ENCODE measurements at places on chromosomes 3 and 15.

DNA sequence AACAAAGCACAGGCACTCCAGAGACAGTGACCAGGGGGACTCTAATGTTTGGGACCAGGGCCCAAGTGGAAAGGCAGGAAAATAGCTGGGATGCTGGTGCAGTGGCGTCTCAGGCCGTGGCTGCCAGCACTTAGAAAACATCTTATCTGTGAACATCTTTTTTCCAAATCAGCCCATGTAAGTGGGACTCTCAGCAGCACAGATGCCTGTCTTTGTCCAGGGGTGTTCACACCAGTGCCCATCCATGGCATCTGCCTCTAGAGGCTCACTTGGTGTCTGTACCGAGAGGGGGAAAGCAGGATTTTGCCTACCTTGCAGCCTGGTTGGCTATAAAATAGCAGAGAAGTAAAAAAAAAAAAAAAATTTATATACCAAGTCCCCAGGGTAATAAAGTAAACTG is 26.7 kb downstream of the SLC12A8 start:
- no peak for DNase-seq

- peak; percentile 40 for DNase-seq
These were observed 14.2 kb upstream of the NPTN start for GRCh38 chr15:73647259-73648013.

- no peak for DNase-seq
These were observed 34.8 kb upstream of the PFN2 start for GRCh38 chr3:150005243-150006112.

DNA sequence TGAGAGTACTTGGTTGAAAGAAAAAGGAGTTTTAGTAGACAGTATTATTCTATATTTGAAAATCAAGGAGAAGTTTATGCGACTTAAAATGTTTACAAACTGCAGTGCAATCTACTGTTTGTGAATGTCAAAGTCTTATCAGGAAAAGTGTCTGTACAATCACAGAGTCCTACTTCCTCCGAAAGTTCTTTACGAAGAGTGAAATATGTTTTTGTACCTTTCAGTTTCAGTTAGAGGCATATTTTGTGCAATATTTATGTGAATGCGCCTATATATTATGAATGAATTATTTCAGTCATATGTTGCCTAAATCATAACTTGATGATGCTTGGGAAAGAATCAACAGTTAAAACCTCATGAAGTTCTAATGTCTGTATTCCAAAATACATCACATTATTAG is 31.5 kb downstream of the NGRN start:
- no peak for DNase-seq

- peak; percentile 55 for DNase-seq
These were observed 6.8 kb downstream of the SKOR1 start for GRCh38 chr15:67832031-67832551.

DNA sequence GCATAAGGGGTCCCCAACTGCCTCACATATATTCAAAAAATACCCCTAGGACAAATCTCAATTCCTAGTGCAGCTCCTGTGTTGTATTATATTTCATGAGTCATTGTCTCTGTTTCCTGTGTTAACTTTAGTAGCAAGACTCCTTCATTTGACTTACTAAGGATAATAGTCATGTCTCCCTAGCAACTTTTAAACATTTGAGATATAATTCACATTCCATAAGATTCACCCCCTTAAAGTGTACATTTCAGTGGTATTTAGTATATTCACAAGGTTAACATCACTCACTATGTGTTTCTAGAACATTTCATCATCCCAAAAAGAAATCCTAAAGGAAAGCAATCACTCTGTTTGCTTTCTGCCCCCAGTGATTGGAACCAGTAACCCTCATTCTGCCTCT is 121.3 kb upstream of the WNT7A start:
- DNase-seq: peak; percentile 4

DNA sequence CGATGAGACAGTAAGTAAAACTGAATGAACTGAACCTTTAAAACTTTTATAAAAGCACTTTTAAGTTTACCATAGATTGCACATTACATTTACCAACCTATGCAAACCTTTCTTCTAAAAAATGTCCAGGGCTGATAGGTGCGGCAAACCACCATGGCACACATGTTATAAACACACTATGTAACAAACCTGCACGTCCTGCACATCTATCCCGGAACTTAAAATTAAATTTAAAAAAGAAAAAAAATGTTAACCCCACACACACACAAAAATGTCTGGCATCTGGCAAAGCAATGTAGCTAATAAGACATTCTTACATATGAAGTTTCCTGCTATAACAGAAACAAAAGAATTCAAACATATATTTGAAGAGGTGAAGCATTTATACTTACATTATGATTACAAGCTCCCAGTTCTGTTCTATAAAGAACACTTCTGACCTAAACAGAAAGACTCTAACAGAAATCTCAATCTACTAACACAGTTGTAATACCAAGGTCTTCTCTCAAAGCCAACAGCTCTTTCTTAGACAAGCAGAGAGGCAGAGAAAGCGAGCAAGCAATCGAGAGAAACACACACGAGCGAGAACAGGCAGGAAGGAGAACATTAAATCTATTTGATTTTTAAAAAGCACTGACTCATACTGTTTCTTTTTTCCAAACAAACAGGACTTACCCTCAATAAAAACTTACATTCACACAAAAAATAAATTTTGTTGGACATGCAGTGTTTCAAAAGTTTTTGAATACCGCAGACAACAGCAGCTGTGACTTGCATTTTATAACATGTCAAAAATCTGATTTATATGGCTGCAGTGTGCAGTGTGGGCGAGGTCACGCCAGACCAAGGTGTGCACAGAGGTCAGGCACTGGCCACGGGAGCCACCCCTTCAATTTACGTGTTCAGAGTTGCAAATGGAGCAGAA is at the start of gene NRG4:
Gene NRG4 (minus strand): TSS at position 798 of the 925 bp plus-strand sequence. CDS start 1,194 bp downstream, outside the sequence.
- peak; percentile 2 for DNase-seq

DNA sequence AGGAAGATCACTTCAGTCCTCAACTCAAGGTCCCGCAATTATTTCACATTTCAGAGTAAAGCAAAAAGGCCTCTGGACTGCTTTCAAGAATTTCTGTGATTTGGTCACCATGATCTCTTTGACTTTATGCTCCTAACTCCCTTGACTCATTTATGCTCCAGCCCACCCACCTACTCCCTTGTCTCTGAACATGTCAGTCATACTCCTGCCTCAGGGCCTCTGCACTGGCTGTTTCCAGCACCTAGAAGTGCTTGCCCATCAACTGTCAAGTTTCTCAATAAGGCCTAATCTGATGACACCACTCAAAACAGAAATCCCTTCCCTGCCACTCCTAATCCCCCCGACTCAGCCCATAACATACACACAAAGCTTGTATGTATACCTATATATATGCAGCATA is 36.1 kb upstream of the CSPG5 start:
- no peak for DNase-seq

DNA sequence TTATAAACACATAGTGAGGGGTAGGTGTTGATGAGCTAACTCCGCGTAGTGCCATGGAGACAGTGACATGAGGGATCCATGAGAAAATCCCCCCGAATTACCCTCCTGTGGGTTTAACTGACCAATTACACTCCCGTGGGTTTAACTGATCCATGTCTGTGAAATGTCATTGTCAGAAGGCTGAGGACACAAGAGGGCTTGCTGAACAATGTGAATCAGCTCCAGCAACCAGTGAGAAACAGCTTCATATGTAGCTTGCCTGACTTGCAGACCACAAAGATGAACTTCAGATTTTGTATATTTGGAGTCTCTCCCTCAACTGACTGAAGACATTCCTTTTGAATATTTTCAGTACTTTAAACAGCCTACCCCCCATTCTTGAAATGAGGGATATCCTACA is 144.9 kb downstream of the FBN1 start:
- no peak for DNase-seq

DNA sequence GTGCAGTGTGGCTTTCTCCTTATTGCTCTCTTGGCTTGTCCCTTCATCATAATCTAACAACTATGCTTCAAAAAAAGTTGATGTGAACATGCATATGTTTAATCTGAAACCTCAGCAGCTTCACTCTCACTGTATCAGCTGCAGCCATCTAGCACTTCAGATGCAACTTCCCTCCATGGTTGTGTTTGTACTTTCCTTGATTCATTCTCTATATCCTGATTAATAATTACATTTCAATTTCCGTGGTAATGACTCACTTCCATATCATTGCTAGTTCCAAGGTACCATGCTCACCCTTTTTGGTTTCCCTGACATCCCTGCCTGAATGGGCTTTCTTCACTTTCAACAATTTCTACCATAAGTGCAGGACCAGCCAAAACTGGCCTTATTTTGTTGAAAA is 51.2 kb downstream of the MDFIC2 start:
- DNase-seq: no peak

DNA sequence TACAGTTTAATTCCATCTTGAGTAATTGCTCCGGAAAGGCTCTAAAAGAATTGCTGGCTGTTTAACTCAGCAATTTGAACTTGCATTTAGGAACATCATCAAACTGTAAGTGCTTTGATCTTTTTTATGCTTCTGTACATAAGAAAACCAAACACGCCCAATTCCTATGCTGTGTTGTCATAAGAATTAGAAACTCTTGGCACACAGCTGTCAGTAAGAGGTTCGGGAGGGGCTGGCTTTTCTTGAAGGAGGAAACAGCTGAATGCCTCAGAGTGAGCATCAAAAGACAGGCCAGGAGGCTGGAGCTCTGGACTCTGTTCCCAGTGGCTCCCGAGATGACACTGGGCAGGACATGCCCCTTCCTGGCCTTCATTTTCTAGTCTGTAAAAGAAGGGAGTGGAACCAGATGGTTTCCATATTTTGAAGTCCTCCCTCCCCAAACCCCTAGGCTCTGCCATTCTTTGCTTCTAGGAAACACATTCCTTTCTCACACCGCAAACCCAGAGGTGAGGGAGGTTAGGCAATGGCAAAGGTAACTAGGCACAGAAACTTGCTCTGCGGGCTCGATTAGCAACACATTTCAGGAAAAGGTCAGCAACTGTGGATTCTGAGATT is 73.7 kb upstream of the DLG1 start:
- DNase-seq: peak; percentile 93

DNA sequence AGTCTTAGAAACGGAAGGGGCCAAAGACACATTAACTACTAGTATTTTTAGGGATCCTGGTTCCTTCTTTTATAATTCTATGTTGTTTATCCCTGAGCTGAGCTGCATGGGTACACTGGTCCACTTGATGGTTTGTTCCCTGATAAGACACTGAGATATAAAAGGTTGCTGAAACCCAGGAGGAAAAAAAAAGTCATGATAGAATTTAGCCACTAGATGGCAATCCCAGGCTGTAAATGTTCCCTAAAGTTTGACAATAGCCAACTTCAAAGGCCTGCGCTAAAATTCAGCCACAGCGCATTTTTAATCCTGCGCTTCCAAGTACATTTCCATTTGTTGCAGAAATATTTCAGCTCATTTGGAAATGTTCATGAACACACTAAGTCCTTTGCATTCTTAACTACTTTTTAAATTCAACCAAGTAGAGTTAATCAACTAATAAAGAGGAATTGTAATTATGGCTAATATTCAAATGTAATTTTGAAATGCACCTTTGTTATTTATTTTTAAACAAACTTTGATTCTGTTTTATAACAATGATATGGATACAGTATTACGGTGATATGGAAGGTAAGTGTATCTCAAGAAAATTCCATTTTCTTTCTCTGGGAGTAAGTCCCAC is 249.3 kb upstream of the FEZF2 start:
- DNase-seq: peak; percentile 81

DNA sequence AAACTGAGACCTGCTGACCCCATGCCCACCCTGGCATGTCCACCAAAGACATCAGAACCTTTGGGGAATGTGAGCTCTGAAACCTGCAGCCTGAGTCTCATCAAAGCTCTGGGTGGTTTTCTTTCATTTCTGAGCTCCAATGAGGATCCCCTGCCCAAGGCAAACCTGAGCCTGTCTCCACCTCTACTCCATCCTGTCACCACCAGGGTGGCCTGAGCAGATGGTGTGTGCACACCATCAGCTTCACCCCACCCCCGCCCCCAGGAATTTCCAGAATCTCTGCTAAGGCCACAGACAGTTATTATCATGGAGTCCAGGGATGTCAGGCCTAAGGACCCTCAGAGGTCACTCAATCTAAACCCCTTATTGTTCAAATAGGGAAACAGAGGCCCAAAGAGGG is 1.3 kb downstream of the XIRP1 start:
- no peak for DNase-seq

GRCh38 chr3:60932643-60933042 is 318.6 kb downstream of the FHIT start:
- peak; percentile 20 for DNase-seq

DNA sequence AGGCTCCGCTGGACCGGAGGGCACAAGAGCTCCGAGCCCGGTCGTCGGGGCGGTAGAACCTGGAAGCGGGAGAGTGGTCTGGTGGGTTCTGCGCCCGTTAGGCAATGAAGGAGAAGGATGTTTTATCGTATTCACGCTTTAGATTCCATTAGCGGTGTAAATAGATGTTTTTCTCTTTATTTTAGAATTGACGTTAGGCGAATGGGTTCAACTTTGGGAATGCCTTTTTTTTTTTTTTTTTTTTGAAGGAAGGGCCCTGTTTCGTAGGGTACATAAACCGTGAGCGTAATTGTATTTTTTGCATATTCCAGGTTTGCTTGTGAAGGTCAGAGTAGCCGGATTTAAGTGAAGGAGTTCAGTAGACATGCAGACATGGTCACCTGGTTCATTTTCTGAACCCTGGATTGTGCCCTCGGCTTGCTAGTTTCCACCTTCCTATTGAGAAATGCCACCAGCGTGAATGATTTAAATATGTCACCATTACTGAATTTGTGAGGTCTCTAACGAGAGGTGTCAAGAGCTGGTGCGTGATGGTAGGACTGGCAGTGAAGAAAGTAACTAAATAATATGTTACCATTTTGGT is 808 bp downstream of the RBM6 start:
- DNase-seq: no peak

DNA sequence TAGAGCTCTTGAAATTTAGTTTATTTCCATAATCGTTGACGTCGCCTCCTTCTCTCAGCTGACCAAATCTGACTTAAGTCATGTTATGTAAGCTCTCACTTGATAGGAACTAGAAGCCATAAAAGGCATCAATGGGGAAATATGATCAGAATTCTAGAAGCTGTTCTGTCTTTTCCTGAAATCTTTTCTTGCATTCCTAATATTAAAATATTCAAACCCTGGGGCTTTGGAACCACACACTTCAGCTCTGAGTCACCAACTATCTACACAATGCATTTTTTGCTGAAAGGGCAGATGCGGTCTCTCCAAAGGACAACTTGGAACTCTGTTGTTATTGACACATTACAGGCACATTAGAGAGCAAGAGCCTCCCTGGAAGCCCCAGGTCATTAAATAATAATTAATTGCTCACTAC is 91.3 kb downstream of the LARS2 start:
- DNase-seq: peak; percentile 91

- no peak for DNase-seq
These were observed 9.7 kb upstream of the CYFIP1 start for GRCh38 chr15:22989576-22990477.

DNA sequence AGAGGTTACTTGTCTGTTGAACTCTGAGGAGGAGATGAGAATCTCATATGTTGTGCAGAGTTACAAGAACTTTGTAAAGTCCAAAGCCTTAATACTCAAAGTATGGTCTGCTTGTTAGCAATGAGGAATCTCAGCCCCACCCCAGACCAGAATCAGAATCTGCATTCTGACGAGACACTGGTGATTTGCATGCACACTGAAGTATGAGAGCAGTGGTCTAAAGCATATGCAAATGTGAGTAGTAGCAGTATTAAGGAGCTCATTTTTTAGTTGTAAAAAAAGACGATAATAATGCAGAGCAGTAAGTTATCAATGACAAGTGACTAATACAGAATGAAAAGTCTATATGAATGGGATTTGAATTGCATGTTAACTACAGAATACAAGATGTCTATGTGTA is 327.7 kb downstream of the RYR3 start:
- no peak for DNase-seq

GRCh38 chr3:38989917-38990510 is 61.7 kb downstream of the SCN11A start:
- no peak for DNase-seq

Measured in cardiac fibroblast (primary cell).